ENCODE measurements at places on chromosomes 4 and X.

DNA sequence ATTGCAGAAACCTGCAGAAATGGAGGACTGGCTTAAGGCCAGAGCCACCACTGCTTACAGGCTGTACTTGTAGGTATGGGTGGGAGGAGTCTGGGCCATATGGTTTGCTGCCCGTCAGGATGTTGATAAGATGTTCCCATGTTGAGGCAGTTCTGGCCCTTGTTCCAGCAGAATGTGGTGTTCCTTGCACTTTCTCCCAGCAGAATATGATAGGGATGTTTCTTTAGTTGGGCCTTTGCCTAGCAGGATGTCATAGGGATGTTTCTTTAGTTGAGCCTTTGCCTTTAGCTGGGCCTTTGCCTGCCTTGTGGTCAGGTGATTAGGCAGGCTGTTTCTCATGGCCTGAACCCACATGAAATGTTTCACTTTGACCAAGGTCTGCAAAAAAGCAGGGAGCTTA, 139.1 kb upstream of the PAQR3 start:
- no peak for DNase-seq

GRCh38 chr4:112516471-112517066, 589 bp upstream of the NEUROG2 start:
- DNase-seq = no peak

DNA sequence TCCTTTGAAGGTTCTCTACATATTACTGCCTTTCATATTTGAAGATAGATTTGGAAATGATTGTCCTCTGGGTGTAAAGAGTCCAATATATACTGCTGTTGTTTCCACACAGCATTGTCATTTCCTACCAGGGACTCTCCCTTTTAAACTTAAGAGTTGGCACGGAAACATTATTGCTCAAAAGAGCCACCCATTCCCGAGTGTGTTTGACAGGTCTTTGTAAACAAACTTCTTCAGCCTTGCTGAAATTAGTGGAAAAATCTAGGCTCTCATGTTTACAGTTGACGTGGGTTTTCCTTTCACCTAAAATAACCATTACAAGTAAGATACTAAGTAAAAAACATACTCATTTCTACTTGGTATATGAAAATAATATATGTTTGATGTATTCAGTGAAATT, 111.4 kb upstream of the LIMCH1 start:
- DNase-seq = no peak

GRCh38 chr4:153438916-153439756, 27.0 kb upstream of the TMEM131L start:
- no peak for DNase-seq

- no peak for DNase-seq
These were observed 6.8 kb downstream of the HNRNPDL start for GRCh38 chr4:82423245-82424054.

DNA sequence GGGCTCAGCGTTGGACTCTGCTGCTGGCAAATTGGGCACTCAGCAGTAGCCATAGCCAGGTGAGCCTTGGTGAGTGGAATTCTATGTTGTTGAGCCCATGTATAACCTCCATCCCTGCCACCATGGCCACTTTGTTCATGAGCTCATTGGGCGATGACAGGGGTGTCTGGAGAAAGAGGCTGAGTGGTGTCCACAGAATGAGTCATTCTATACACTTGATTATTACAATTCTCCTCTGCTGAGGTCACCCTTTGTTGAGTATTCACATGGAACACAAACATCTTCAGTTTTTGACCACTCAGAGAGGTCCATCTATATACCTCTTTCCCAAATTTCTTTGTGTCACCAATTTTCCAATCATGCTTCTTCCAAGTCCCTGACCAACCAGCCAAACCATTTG, 1341.7 kb downstream of the PCDH7 start:
- no peak for DNase-seq

GRCh38 chr4:7778510-7779431, 160.9 kb downstream of the AFAP1 start:
- no peak for DNase-seq

DNA sequence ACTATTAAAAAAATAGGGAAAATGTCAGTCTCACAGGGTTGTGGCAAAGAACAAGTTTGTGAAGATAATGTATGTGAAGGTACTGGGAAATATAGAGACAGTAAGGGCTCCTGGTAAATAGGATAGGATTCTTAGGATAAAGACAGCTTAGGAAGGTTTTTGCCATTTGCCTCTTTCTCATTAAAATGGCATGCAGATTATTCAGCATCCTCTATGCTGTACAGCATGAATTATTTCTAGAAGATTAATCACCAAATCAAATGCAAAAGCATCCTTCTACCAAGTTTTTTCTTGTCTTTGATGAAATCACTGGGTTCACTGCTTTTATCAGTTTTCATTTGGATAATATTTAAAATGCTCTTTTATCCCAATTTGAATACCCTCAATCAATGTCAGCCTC, 142.8 kb downstream of the NDST3 start:
- DNase-seq = no peak

- DNase-seq = no peak
These were observed at the start of gene MND1 for GRCh38 chr4:153344131-153345011. MND1 (plus strand) TSS chr4:153344688; CDS start chr4:153344738, 50 bp downstream.

DNA sequence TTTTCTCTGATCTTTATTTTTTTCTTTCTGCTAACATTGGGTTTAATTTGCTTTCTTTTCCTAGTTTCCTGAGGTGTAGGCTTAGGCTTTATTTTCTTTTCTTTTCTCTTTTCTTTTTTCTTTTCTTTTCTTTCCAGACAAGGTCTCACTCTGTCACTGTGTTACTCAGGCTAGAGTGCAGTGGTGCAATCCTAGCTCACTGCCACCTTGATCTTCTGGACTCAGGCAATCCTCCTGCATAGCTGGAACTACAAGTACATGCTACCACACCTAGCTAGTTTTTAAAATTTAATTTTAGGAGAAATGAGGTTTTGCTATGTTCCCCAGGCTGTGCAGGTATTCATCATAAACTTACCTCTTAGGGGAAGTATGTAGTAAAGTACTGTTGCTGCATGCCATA, 197.8 kb upstream of the ANKRD50 start:
- no peak for DNase-seq

DNA sequence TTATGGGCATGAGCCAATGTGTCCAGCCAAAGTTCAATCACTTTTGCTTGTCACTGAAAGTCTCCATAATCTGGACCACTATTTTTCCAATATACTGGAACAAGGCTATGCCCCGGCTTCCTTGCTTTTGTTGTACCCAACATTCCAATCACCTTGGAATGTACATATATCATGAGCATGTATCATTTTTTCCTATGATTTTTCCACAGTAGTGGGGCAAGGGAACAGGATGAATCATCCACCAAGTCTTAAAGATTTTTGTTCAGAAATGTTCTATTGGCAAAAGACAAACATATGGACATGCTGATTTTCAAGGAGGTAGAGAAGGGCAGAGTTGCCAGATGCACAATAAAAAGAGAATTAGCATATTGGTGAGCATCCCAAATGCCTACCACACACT, 548.1 kb upstream of the INTU start:
- DNase-seq = no peak

DNA sequence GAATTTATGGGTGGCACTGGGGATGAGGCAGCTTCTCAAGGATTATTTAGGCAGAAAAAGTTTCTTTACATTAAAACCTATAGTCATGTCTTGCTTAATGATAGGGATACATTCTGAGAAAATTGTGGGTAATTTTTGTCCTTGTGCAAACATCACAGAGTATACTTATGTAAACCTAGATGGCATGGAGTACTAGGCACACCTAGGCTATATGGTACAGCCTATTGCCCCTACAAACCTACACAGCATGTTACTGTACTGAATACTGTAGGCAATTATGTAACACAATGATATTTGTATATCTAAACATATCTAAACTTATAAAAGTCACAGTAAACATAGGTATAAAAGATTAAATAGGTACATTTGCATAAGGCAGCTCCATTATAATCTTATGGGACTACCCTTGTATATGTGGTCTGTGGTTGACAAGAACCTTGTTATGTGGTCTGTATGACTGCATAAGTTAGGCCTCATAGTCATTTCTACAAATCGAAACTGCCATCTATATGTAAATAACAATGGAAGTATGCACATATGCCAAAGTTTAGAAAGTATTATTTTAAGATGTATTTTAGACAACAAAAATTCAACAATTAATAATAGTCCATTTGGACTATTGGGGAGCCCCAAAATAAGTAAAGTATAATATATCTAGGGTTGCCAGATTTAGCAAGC, 87.3 kb downstream of the CFAP299 start:
- DNase-seq = no peak

- DNase-seq = no peak
These were observed 269.8 kb downstream of the FSTL5 start for GRCh38 chr4:161894014-161894413.

GRCh38 chrX:120575379-120576114, 14.8 kb upstream of the CUL4B start:
- DNase-seq = no peak

DNA sequence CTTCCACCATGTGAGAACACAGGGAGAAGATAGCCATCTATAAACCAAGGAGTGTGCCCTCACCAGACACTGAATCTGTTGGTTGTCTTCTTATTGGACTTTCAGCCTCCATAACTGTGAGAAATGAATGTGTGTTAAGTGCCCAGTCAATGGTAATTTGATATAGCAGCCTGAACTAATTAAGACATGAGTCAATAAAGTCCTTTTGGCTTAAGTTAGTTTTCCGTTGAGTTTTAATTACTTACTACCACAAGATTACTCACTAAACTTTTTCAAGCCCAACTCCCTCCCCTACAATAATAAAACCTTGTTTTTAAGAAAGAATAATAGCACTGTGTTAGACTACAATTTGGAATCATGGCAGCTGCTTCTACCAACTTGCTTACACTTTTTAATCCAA, 324.2 kb downstream of the PCDH19 start:
- no peak for DNase-seq

Data from AG04450 (cell line).